Stimulated activated naive CD8-positive, alpha-beta T cell treated with anti-CD3 and anti-CD28 coated beads, Interleukin-15, Interleukin-2, amounts not matched to agents 100 U/mL and 50 U/mL, for 24 hours (primary cell): ENCODE measurements at places on chromosomes 11 and 22.
A peak's percentile ranks its signal among the peaks of the same experiment; 100 is the strongest.

DNA sequence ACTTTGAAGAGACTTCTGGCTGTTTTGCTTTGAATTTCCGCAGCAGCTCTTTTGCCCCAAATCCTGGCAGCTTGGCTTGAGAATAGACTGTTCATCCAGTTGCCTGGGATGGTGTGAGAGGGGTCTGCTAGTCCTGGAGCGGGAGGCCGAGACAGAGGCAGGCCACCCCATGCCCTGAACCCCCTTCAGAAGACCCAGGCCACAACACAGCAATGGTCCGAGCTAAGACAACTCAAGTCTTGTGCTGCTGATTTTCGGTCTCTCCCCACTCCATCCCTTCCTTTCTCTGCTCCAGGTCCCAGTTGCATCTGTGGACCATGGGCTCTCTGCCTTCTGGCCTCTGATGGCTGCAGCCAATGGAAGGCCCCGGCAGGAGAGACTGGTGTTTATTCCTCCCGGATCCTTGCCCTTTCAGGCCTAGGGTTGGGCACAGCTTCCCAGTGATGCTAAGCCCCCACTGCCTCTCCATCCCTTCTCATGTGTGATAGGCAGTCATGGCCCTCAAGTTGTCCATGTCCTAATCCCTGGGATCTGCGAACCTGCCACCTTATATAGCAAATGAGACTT is 31.9 kb upstream of the TP53I11 start:
- DNase-seq = no peak

- no peak for DNase-seq
These were observed 431.3 kb downstream of the CNTN5 start for GRCh38 chr11:99452075-99452474.

DNA sequence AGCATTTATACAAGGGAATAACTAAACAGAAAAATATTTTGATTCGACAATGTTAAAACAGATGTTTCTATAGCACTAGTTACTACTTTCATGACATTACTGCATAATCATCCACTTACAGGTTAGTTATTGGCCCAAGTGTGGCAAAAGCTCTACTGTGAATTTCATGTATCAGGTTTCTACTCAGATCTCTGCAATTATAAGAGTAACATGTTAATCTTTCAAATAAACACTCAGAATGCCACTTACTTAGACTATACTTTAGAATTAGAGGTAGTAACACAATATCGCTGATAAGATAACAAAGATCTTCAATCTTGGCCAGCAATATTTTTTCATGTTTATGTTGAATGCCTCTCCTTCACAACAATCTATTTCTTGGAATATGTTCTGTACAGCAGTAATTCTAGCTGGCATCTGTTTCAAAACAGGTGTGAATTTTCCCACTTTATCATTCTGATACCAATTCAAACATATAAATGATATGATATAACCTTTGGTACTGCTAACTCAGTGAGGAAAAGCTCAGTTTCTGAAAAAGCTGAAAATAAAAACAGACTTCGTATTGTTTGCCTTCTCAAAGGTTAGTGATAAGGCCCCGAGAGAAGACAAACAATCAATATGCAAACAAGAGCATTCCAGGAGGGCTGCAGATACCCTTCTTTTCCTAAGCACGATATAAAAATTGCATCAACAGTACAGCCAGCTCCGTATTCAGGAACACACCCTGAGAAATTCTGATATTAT is 11.0 kb upstream of the CCDC34 start:
- no peak for DNase-seq

GRCh38 chr11:60905047-60905446 is 1.3 kb downstream of the PRPF19 start:
- DNase-seq = no peak

DNA sequence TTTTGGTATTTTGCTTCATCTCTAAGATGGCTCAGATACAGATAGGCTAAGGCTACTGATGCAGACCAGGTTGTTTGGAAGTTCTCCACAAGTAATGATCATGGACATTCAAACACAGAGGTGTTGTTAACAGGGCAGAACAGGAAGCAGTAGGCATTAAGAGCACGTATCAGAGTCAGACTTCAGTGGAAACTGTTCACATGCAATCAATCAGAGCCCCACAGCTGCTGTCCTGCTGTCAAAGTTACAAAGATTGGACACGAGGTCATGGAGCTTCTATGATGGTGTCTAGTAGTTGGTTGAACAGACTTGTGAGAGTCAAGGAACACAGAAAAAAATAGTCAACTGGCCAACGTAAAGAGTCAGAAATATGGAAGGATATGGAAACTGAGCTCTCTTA is 19.8 kb downstream of the OR10D3 start:
- no peak for DNase-seq

DNA sequence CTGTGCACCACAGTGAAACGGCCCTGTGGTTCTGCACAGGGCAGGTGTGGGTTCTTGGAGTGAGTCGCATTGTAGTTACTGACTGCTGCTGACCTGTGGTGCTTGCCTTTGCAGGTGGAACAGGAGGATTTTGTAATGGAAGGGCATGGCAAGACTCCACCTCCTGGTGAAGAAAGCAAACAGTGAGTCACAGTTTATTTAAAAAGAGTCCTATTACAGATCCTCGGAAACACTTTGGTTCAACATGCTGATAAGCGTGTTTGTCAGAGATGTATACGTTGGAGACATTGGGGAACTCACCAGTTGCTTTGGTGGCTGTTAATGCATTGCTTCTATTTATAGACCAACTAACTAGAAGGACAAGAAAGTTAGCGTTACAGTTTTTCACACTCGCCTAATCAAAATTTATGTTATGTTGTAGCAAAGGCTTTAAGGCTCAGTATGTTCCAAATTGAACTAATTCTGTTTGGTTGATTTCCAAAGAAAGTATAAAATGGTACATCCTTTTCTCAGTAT is 21.7 kb upstream of the TNRC6B start:
- no peak for DNase-seq

GRCh38 chr22:33897448-33897835 is 22.8 kb downstream of the LARGE1 start:
- no peak for DNase-seq

DNA sequence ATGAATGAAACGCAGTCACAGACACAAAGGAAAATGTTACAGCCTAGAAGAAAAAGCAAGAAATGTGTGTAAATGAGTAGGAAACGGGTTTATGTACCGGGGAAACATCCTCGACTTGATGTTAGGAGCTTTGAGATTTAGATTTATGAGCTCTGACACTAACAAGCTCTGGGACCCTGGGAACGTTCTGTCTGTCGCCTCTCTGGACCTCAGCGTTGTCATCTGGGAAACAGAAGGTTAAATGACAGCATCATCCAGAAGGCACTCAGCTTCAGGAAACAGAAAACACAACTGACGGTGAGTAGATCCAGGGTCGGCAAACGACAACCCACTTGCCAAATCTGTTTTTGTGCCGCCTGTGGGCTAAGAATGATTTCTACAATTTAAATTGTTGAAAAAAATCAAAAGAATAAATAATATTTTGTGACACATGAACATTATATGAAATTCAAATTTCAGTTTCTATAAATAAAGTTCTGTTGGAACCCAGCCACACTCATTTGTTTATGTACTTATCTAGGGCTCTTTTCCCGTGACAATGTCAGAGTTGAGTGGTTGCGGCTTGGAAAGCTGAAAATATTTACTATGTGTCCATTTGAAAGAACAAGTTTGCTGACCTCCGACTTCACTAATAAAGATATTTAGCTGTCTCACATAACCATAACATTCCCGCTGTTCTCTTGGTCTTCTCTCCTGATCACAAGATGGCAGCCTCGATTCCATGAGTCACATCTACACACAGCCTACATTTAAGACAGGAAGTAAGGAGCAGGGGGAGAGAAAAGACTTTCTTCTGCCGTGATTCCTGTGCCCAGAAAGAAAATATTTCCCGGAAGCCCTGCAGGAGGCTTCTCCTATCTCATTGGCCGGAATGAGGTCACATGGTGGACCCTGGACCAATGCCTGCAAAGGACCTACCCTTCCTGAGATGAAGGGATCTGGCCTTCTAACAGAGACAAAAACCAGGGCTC is 47.1 kb upstream of the SYT13 start:
- DNase-seq = no peak

DNA sequence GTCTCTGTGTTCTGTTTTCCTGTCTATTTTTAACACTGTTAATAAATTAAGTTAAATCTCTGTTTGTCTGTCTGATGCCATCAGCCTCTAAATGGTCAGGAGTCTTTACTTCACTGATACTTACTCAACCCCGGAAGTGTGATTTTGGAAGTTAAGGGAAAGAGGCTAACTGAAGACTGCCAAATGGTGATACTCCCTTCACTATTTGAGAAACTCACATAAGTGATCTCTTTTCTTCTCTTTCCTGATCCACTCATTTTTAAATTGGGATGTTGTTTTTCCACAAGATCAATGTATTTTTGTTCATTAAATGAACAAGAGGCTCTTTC is 389 bp upstream of the CASP12 start:
- no peak for DNase-seq

- DNase-seq = no peak
These were observed 262.3 kb downstream of the SOX6 start for GRCh38 chr11:16093889-16094653.

DNA sequence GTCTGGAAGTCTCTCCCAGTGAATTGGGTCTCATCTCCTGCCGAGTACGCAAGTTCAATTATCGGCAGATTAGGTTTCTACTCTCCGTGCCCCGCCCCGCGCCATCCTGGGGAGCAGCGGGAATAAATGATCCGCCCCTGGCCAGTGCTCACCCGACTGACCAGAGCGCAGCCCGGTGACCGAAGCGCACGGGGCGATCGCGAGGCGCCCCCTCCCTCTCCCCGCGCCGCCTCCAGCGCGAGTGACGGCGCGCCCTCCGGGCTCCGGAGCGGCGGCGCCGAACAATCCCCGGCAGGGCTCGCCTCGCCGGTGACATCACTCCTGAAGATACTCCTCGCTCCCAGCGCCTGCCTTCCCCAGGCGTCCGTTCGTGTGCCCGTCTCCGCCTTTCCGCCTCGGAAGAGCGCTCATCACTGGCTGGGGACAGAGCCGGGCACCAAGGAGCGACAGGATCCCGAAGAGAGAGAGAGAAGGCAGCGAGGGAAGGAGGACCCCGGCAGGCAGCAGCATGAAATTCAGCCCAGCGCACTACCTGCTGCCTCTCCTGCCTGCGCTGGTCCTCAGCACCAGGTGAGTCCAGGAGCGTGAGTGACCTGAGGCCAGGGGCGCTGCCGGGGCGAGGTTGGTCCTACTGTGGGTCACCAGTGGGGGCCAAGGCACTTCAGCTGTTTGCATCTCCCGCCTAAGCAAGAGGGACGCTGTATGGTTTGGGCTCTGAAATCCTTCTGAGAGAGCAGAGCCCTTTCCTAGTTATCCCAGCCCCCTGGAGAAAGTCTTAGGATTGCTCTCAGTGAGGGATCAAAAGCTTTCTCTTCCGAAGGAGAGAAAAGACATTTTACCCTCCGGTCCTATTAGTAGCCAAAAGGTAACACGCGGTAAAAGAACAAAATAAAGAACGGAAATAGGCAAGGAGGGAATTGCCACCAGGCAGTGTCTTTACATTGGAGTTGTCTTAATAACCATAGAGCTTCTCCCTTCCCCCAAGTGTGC is at the start of gene LUZP2:
Gene LUZP2 (plus strand): TSS at position 318 of the 990 bp plus-strand sequence.
- DNase-seq = no peak

DNA sequence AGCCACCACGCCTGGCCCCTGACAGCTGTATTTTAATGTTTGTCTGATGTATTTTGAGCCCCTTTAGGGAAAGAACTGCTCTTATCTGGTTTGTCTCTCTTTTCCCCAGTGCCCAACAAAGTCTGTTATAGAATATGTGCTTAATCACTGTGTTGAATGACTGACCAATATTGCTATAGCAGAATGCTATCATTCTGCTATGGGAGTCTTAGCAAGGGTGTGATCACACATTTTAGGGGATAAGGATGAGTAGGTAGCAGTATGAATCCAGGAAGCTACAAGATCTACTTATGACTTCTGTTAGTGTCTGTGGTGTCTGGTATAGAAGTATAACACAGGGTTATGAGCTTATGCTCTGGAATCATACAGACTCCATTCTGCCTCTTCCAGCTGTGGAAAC is 117.5 kb upstream of the RRM1 start:
- DNase-seq = no peak

GRCh38 chr22:39498368-39498767 is 3.7 kb upstream of the MIEF1 start:
- no peak for DNase-seq

- DNase-seq = no peak
These were observed 16.5 kb downstream of the NCAM1 start for GRCh38 chr11:112977755-112978154.

- DNase-seq = peak; percentile 12
These were observed 615.4 kb upstream of the B3GAT1 start for GRCh38 chr11:135027461-135027860.

DNA sequence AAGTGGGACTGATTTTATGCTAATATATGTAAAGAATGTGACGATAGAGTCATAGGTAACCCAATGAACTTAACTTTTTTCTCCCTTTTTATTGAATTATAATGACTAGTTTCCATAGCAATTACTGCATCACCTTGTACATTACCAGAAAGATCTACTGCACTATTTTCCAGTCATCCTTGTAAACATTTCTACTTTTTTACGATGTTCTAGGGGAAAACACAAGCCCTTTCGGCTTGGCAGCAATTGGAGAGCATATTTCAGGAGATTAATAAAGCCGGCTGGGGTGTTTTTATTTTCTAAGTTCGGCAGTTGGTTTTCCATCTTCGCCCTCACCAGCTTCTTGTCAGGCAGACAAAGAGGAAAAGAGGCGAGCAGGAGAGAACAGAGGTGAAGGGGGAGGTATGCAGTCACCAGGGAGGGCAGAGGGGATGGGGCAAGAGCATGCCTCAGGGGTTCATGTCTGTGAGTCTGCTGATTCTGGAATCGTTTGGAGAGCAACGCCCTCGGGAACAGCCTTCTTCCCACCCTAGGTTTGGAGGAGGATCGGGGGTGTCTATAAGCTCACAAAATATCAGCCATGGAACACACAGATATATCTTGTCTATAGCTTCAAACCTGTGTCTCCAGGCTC is 476.4 kb downstream of the MIAT start:
- DNase-seq = no peak

DNA sequence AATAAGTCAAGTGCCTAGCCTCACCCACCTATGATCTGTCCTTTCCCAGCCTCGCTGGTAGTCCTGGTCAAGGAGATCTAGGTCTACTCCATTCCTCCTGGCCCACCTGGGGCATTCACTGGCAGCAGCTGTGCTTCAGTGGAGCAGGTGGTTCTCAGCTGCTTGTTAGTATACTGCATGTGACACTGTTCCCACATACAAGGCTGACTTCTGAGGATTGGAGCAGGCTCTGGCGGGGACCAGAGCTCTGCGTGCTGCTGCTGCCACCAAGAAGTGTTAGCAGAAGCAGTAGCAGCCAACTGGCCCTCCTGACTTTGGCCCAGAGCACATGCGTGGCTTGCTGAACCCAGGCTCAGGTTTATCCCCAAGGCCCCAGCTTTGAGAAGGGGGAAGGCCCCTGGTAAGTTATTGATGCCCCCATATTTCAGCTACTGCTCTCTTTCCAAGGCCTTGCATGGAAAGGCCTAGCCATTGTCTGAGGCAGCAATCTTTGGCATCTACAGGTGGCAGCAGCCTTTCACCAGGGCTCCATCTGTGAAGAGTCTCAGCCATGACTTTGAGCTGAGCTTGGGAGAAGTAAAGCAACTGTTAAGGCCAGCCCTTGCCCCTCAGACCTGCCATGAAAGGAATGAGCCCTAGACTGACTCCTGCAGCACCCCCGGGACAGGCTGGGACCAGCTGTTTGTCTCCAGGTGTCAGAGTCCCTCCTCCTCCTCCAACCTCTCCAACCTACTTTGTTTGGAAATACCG is 26.5 kb downstream of the ARHGAP1 start:
- no peak for DNase-seq

- no peak for DNase-seq
These were observed 29.4 kb upstream of the NAV2 start for GRCh38 chr11:19683141-19683805.
